ENCODE measurements at places on chromosomes 7 and 10. TPM values are rescaled to one million over a fixed set of nuclear protein-coding genes. Genes with fewer than 3 reads are reported as not detected.

SFTPA1 gene
- not detected for total RNA-seq

BHLHA15 gene
- 0.71 TPM for total RNA-seq

AUTS2 gene
- 3.6 TPM for total RNA-seq

FRMPD2 gene
- not detected for total RNA-seq

CRCP gene
- 25.7 TPM for total RNA-seq

FAM25G gene
- 1.1 TPM for total RNA-seq

PKD2L1 gene
- 0.07 TPM for total RNA-seq

IFIT1B gene
- not detected for total RNA-seq

LRRC18 gene
- not detected for total RNA-seq

CLDN4 gene
- total RNA-seq: 6.1 TPM

Measured in A549 treated with Mapracorat at 1 μM for 4 hours (cell line).